Stimulated activated CD4-positive, alpha-beta T cell treated with anti-CD3 and anti-CD28 coated beads, Interleukin-12 subunit alpha, Interleukin-12 subunit beta, amount 100 ng/mL, for 24 hours (primary cell): ENCODE measurements at places on chromosomes 5 and 9.

DNA sequence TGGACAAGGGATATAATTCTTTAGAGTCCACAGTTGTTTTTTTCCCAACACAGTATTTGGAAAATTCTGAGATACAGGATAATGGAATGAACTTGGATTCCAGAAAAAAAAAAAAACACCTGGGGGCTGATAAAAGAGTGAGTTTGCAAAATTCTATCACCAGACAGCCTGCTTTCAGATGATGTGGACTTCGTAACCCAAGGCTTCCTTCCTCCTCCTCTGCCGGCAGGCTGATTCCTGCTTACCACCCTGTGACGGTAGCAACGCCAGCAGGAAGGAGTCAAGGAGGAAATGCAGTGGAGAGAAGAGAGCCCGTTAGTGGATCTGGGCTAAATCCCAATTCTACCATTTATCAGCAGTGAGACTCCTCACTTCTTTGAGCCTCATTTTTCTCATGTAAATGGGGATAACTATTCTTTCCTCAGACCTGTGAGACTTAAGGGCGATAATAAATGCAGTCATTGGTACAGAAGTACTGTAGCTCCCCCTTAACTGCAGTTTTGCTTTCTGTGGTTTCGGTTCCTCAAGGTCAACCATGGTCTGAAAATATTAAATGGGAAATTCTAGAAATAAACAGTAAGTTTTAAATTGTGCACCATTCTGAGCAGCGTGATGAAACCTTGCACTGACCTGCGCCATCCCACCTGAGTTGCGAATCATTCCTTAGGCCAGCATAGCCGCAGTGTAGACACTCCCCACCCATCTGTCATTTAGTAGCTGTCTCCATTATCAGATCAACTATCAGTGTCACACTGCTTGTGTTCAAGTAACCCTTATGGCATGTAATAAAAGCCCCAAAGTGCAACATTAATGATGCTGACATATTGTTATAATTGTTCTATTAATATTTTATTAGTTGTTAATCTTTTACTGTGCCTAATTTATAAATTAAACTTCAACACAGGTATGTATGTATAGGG, 71.4 kb downstream of the DCP2 start:
- no peak for DNase-seq

DNA sequence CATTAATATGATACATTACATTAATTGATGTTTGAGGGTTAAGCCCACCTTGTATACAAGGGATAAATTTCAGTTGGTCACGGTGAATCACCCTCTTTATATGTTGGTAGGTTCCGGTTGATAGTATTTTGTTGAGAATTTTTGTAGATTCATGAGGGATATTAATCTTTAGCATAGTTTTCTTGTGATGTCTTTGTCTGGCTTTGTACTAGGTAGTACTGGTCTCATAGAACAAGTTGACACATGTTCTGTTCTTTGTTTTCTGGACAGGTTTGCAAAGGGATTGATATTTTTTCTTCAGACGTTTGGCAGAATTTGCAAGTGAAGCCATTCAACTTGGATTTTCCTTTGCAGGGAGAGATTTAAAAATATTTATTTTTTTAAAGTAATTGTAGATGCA, 49.1 kb upstream of the CLK4 start:
- DNase-seq: no peak

- DNase-seq: no peak
These were observed 283.1 kb downstream of the KCTD16 start for GRCh38 chr5:144453753-144454152.

DNA sequence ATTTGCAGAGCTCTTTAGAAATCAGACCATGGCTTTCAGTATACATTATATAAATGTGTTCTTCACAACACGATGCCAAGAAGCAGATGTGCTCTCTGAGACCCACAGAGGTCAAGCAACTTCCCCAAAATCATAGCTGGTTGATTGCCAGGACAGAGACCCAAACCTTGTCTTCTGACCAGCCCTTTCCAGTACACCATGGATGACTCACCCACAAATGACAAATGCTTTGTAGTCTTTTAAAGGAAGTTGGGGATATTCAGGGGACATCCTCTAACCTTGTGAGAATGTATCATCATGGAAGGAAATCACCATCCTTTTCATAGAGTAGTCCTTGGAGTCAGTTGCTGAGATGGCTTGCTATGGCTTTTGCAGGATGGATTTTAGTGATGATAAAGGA, 30.1 kb downstream of the ZNF462 start:
- DNase-seq: no peak

DNA sequence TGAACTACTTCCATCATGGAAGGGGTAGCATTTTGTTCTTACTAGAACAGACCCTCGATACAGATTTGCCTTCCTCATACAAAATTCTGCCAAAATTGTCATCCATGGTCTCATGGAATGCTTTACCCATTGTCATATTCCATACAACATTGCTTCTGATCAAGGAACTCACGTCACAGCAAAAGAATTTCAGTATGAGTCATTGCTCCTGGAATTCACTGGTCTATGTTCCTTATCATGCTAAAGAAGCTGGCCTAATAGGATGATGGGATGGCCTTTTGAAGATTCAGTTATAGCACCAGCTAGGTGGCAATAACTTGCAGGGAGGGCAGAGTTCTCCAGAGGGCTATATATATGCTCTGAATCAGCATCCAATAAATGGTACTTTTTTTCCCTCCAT, 18.2 kb upstream of the FNIP1 start:
- no peak for DNase-seq

- DNase-seq: no peak
These were observed 38.9 kb downstream of the CDH6 start for GRCh38 chr5:31232273-31232888.

GRCh38 chr5:170747851-170748250, 35.7 kb upstream of the GABRP start:
- DNase-seq: no peak

GRCh38 chr9:98568909-98569469, 139.7 kb downstream of the GABBR2 start:
- DNase-seq: no peak

DNA sequence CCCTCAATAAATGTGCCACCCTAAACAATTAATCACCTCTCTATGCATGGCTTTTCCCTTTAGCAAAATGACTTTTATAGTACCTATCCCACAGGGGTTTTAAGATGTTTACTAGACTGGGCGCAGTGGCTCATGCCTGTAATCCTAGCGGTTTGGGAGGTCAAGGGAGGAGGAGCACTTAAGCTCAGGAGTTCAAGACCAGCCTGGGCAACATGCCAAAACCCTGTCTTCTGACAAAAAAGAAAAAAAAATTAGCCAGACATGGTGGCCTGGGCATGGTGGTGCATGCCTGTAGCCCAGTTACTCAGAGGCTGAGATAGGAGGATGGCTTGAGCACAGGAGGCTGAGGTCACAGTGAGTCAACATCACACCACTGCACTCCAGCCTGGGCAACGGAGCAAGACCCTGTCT, 13.5 kb downstream of the SH3TC2 start:
- DNase-seq: no peak

DNA sequence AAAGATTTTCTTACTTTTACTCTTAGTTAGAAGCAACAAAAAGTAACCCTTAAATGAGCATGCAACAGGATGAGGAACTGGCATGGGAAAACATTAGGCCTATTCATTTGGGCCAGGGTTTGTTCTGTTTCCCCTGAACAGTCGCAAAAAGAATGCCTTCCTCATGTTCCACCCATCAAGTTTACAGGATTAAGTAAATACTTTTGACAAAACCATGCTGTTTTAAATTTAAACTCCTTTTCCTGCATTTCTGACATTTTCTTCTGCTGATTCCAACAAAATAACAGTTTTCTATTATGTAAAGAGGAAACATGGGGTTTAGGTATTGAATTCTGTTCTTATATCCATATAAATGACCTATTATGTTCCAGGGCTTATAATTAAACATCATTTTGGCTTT, 236.6 kb upstream of the ACTBL2 start:
- no peak for DNase-seq

GRCh38 chr5:152932621-152933020, 527.5 kb upstream of the NMUR2 start:
- DNase-seq: no peak

DNA sequence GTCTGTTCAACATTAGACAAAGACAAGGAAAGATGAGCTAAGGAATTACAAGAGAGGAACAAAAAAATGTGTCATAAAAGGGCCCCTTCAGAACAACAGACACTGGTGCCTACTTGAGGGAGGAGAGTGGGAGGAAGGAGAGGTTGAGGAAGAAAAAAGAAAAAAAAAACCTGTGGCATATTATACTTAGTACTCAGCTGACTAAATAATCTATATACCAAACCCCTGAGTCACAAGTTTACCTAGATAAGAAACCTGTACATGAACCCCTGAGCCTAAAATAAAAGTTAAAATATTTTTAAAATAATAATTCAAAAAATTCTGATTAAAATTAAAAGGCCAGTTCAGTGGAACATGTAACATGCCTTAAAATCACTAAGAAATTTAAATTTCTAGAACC, 107.3 kb downstream of the MTREX start:
- DNase-seq: no peak

DNA sequence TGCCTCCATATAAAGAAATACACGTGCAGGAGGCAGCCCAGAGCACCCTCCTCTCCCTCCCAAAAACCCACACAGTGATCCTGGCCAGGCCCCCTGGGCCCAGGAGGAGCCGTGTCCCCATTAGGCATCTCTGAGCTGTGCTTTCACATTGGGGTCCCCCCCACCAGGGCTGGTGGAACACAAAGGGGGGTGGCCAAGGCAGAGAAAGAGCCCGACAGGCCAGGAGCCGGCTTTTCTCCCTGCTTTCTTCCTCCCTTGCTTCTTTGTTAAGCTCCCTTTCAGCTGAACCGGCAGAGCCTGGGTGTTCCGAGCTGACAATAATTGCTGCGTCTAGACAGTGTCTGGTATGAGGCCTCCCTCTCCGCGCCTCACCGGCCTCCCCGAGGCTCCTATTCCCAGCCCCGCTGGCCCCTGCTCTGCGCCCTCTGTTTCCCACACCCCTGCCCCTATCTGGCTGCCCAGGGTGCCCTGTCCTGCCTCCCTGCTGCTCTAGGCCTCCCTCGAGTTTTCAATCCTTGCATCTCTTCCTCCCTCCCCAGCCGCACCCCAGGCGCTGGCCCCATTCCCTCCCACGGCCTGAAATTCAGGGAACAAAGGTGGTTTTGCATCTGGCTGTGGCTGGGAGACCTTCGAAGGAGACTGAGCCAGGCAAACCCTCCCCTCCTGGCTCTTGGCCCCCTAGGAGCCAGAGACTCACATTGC, 120.6 kb downstream of the C9orf50 start:
- DNase-seq: no peak

GRCh38 chr5:171162596-171162995, 146.5 kb upstream of the TLX3 start:
- no peak for DNase-seq

DNA sequence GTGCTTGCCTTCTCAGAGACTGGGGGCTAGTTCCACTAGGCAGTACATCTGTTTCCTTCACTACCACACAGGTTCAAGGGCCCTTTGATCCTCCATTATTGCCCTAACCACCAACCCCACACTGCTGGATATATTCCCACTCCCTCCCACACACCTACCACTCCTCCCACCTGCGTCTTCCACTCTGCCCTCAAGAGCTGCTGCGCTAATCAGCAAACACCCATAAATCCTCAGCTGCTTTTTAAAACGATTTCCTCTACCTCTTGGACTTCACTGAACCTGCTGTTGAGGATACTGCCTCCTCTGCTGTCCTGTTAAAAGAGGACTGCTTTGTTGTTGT, 120.9 kb downstream of the MAPKAP1 start:
- DNase-seq: no peak

GRCh38 chr9:79658926-79659325, 87.2 kb downstream of the TLE4 start:
- no peak for DNase-seq

- DNase-seq: no peak
These were observed 578.5 kb downstream of the BNC2 start for GRCh38 chr9:16291921-16292320.

DNA sequence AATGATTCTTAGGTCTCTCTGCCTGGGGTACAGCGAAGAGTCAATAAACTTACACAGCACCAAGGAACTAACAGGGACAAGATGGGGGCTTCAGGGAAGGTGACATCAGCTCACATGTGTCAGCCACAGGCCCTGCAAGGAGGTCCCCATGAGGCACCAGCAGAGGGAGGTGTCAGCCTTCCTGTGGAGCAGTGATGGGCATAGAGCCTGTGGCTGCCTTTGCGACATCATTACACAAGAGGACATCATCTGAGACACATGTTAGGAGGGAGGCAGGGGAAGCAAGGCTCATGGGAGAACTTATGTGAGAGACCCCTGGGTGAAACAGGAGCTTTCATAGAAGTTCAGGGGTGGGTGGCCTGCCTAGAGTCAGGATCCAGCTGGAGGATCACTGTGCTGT, 389.6 kb downstream of the SEMA5A start:
- no peak for DNase-seq

DNA sequence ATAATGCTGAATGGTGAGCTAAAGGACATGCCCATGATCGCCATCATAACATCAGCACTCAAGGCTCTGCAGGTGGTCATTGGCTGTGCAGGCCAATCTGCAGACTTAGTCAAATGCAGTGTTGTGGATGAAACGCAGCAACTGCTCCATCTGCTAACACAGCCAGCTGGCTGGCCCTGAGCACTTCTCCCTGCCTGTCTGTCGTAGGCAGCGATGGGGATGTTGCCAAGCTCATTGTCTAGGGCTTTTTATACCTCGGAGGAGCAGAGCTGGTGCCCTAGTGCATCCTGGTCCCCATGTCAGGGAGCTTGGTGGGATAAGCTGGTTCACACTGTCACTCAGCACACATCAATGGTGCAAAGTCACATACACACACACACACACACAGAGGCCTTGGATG, 189.4 kb downstream of the TENT4A start:
- no peak for DNase-seq

DNA sequence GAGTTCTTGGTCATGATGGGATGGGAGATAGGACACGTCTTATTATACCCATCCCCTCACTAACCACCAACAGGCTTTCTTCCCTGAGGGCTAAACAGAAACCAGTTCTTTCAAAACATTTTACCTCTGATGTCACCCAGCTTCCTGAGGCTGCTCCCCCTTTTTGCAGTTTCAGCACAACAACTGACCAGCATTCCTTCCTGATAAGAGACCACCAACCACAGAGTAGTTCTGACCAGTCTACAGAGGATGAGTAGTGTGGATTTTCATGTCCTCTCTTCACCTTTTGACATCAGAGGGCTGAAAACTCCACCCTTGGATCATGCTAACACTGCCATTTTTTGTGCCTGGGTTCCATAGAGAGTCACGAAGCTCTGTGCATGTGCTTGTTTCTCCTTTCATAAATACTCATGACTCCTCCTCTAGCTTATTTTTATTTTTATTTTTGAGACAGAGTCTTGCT, 82.6 kb downstream of the OSTF1 start:
- no peak for DNase-seq
